ENCODE measurements at places on chromosomes 11 and 22.
A peak's percentile ranks its signal among the peaks of the same experiment; 100 is the strongest.

- DNase-seq = no peak
Observed at GRCh38 chr22:29267462-29267857, 321 bp downstream of the RHBDD3 start.

- peak; percentile 78 for DNase-seq
Observed at GRCh38 chr11:62880231-62880802, 379 bp upstream of the SLC3A2 start.

DNA sequence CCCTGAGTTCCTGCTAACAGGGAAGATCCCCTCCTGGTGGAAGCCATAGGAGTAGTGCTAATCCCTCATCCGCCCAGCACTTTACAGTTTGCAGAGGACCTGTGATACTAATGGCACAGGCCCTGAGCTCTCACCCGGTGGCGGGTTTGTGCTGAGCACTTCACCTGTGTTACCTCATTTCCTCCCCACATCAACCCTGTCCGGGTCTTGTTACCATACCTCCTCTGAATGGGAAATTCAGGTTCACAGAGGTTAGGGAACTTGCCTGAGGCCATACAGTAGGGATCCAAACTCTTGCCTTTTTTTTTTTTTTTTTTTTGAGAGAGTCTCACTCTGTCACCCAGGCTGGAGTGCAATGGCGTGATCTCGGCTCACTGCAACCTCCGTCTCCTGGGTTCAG lies 25.2 kb downstream of the CAPN1 start:
- no peak for DNase-seq

DNA sequence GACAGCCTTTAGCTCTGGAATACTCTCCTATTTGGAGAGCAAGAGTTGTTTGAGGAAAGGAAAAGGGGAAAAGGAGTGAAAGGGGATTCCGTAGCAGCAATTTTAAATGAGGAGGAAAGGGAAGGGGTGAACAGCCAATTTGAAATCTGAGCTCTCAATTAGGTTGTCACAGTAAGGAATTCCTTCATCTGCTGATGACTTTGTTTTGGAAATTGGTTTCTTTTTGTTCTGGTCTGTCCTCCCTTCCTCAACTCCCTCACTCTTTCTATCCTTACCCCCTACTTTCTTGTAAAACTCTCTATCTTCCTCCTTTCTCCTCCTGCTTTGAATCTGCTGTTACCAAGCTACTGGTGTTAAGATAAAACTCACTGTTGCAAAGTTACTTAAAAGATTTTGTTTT lies 1155.6 kb downstream of the DLG2 start:
- no peak for DNase-seq

DNA sequence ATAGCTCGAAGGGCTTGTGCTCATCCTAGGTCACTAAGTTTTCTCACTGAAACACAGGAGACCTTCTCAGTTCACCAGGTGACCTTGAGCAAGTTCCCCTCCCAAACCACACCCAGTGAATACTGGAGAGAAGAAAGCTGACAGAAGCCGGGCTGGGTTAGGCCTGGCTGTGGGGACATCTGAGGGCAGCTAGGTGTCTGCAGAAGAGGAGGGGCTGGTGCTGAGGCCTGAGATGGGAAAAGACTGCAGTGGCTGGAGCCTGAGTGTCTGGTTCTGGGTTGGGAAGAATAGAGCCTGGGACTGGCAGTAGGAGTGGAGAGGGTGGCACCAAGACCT lies 602 bp upstream of the INPP5J start:
- DNase-seq = no peak

- no peak for DNase-seq
Observed at GRCh38 chr11:80417681-80418080, 976.9 kb upstream of the TENM4 start.

GRCh38 chr11:18064450-18065054 lies 18.5 kb upstream of the TPH1 start:
- no peak for DNase-seq

GRCh38 chr11:83676056-83676601 lies 390.0 kb upstream of the CCDC90B start:
- no peak for DNase-seq

DNA sequence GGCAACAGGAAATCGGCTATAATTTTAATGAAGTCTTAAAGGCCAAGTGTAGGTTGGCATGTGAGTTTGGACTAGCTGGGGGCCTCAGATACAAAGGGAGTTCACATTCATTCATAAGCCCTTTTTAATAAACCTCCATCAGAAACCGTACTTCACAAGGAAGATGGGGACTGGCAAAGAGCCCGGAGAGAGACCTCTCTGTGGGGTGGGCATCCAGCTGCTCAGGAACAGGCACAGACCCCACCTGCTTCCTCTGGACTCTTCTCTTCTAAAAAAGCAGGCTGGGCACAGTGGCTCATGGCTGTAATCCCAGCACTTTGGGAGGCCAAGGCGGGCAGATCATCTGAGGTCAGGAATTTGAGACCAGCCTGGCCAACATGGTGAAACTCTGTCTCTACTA lies 3.9 kb upstream of the ARFGAP3 start:
- DNase-seq = no peak

GRCh38 chr11:30282289-30282631 lies 40.6 kb upstream of the ARL14EP start:
- DNase-seq = no peak

DNA sequence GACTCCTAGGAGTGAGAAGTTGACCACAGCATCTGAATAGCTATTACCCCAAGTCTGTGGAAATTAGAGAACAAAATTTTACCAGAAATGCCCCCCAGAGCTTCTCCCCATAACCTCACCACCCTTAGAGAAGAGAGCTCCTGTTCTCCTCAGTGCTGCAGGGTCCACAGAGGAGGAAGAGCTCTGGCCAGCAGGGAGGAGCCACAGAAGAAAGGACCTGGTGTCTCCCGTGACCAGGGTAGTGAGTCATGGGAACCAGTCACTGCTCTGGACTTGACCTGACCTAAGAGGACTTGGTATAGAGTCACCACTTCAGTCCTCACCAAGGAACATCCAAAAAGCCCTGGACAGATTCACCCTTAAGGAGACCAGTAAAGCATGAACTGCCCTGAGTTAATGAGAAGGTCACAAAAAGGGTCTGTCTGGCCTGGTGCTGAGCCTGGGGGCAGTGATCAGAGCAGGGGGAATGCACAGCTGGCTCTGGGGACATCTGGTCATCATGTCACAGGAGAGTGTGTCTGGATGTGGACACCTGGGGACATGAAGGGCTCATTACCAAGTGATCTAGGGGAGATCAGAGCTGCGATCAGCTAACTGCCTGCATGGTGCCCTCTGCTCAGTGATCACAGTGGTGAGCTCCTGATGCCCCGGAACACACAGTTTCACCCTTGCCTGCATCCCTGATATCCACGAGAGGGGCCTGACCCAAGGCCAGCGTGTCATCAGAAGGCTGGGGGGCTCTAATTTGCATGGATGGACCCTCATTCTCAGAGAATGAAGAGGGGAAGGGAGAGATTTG lies 103.3 kb upstream of the TOP3B start:
- peak; percentile 87 for DNase-seq

DNA sequence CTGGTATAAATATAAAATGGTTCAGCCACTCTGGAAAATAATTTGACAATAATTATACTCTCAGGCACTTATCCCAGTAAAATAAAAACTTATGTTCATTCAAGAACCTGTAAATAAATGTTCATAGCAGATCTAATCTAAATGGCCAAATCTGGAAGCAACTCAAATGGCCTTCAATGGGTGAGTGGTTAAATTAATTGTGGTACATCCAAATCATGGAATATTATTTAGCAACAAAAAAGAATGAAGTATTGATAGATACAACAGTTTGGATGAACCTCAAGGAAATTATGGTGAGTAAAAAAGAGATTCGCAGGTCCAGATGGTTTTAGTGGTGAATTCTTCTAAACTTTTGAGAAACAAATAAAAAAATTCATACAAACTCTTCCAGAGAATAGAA lies 287.0 kb upstream of the ZC3H12C start:
- DNase-seq = no peak

DNA sequence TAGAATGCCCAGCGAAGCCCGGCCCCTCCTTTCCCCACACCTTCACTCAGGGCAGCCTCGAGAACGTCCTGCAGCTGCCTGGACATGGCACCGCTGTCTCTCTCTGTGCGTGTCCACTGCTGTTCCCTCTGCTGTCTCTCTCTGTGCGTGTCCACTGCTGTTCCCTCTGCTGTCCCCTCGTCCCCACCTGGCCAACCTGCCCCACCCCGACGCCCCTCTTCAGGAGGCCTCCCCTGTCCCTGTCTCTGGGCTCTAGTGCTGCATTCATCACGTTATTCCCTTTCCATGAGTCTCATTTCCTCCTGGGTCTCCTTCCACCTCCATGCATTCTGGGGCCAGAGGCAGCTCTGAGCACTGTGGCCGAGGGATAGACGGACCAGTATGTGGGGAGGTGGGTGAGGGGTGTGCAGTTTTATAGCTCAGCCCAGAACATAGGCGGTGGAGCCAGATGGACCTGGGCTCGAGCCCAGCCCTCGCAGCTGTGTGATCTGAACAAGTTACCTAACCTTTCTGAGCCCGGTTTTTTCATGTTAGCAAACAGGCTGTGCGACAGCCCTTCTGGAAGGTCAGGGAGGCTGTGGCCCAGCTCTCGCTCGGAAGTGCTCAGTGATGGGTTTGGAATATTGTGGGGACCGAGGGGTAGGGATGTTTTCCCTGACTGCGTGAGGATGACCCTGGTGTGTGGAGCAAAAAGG lies 41.9 kb upstream of the SMIM38 start:
- DNase-seq = no peak

DNA sequence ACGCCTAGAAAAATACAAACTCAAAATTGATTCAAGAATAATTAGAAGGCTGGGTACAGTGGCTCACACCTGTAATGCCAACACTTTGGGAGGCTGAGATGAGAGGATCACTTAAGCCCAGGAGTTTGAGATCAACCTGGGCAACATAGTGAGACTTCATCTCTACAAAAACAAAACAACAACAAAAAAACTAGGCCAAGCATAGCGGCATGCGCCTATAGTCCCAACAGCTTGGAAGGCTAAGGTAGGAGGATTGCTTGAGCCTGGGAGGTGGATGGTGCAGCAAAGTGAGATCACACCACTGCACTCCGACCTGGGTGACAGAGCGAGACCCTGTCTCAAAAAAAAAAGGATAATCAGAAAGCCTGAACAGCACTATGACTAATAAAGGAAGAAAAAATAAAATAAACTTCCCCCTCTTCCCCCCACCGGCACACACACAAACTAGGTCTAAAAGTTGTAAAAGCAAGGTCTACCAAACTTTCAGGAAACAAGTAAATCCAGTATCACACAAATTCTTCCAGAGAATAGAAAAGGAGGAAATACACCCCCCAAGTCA lies 35.8 kb downstream of the RRAS2 start:
- no peak for DNase-seq

DNA sequence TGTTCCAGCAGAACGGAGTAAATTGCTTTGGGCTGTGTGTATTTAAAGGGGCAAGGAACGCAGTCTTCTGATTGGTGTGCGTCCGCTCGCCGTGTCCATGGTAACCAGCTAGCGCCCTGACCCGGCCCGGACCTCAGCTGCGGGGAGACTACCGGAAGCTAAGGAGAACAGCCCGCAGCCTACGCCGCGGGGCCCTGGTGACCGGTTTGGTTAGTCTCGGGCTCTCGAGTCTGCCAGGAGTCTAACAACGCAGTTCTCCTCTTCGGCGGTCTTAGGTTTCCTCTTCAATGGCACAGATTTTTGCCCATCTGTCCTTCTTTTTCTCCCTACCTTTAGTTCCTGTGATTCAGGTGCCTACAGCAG lies 3.5 kb upstream of the OR56A3 start:
- DNase-seq = no peak

DNA sequence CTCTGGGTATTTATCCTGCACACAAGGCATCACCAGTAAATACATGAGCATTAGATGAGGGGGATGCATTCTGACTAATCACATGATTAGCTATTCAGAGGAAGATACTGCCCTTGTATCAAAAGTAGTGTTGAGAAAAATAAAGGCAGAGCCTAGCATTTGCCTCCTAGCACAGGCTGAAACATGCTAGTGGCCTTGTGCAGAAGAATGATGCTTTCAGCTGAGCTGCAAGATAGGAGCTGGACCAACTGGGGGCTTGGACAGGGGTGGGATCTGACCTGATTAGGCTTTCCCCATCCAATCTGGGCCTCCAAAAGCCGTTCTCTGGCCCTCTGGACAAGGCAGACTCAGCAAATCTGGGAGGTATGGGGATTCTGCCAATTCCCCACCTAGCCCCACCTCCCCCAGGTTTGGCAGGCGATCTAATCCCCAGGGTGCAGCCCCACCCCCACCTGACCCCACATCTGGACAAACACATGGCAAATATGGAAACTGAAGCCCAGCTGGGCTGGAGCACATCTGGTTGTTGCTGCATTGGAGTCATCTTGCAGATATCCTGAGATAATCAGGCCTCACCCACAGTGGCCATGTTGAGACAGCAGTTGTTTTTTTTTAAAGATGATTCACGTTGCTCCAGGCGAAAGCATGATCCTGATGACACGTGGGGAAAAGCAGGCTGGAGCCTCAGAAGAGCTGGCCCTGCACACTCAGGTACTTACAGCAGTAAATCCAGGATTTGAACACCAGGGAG lies 4.4 kb upstream of the MISFA start:
- DNase-seq = no peak

DNA sequence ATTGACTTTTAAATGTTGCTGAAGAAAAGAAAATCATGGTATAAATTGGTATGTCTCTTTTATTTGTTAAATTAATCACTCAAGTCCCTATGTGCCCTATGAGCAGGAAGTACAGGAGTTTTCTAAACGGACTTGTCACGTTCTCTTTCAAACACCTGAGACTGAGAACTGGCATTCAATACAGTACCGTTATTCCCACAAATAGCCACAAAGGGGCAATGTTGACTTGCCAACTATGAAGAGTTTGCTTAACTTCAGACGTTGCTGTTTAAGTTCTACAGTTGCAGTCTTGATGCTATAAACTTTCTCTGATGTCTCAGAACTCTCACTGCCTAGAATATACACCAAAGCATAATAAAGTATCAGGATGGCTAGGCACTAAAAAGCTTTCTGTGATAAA lies 7.6 kb downstream of the OR56A1 start:
- DNase-seq = peak; percentile 69

DNA sequence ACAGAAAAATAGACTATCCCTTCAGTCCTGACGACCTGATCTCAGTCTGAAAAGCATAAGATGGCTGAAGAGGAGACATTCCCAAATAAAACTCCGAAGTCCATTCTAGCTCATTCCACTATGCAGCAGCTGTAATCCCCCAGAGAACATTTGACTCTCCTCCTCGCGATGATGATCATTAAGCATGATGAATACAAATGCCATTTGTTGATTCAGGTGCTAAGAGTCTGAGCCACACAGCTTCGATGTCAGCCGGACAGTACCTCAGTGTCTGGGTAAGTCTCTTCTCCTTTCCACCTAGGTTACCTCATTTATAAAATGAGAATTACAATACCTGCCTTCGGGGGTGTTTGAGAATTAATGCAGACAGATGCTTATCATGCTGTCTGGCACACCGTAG lies 94.8 kb downstream of the TENM4 start:
- DNase-seq = no peak
